Smooth muscle cell of trachea (primary cell): ENCODE measurements at places on chromosomes 6 and 20. TPM values are rescaled to one million over a fixed set of nuclear protein-coding genes. Genes with fewer than 3 reads are reported as not detected.

The CBLN4 gene
- not detected in 2 replicates for total RNA-seq

The GPX5 gene
- not detected in 2 replicates for total RNA-seq

The THBS2 gene
- 141 and 254 TPM in 2 replicates for total RNA-seq

The CALHM4 gene
- not detected in 2 replicates for total RNA-seq

The NOL4L gene
- 2.6 and 4.0 TPM in 2 replicates for total RNA-seq
